Activated naive CD8-positive, alpha-beta T cell treated with anti-CD3 and anti-CD28 coated beads for 36 hours (primary cell): ENCODE measurements at places on chromosomes 7 and 10. TPM values are rescaled to one million over a fixed set of nuclear protein-coding genes. Genes with fewer than 3 reads are reported as not detected.

The UPP1 gene
- total RNA-seq = 51.1 TPM

DNA sequence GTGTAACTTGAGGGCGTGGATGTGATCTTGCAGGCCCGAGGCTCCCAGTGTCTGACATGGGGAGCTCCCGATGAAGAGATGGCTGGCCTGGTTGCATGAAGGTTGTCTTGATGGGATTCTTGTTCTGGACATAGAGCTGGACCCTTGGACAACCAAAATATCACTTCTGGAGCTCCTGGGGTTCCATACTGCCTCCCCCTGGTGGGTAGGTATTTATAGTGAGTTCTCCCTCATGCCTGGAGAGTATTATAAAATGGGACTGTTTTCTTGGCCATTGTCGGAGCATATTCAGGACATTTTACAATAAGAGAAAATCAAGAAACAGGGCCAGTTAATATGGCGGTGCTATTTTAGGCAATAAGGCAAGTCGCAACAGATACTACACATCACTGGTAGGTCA is 32.6 kb upstream of the GIMAP8 start:
- no peaks in the 10 kb centered on the region for H3K36me3 ChIP-seq
- no peak for DNase-seq
- H3K27ac ChIP-seq = no peak overlapping the region
- H3K4me1 ChIP-seq = peaks cover 10% of the 10 kb centered on the region
- no peak overlapping the region for H3K4me3 ChIP-seq

The PTER gene
- 28.0 TPM for total RNA-seq

GRCh38 chr10:129380279-129380678 is 86.8 kb upstream of the MGMT start:
- no peak for DNase-seq
- no peaks in the 10 kb centered on the region for H3K4me1 ChIP-seq
- no peaks in the 10 kb centered on the region for H3K27me3 ChIP-seq

GRCh38 chr7:78734626-78735025 is 718.8 kb downstream of the MAGI2 start:
- no peak for DNase-seq
- no peaks in the 10 kb centered on the region for H3K27me3 ChIP-seq
- H3K36me3 ChIP-seq = no peaks in the 10 kb centered on the region
- H3K4me1 ChIP-seq = no peaks in the 10 kb centered on the region

The PIK3AP1 gene
- total RNA-seq = 4.5 TPM

GRCh38 chr10:97195706-97196222 is 10.0 kb upstream of the SLIT1 start:
- H3K4me1 ChIP-seq = peaks cover 15% of the 10 kb centered on the region
- H3K27me3 ChIP-seq = peaks cover 48% of the 10 kb centered on the region
- H3K4me3 ChIP-seq = peak overlapping the region; percentile 71
- no peak for DNase-seq

The CDNF gene
- 1.6 TPM for total RNA-seq

The ADCY1 gene
- total RNA-seq = not detected

DNA sequence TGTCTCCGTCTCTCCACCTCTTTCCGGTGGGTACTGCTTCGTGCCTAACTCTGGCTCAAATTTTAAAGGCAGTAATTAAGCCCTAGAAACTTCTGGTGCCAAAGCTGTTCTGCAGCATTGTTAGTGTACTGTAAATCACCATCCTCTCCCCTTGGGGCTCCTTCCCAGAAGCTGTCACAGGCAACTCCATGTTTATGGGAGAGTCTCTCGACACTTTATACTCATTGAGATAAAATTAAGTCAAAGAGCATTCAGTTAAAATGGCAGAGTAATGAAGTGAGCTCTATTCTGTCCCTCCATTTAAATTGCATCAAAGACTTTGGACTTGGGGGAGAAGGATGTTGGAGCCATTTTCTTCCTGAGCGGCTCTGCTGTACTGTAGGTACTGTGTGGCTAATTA is 274.8 kb downstream of the SFMBT2 start:
- peaks cover 7% of the 10 kb centered on the region for H3K4me1 ChIP-seq
- peaks cover 5% of the 10 kb centered on the region for H3K27me3 ChIP-seq
- H3K36me3 ChIP-seq = no peaks in the 10 kb centered on the region
- no peak for DNase-seq

GRCh38 chr7:154905146-154905545 is 97.8 kb downstream of the PAXIP1 start:
- DNase-seq = no peak
- no peaks in the 10 kb centered on the region for H3K36me3 ChIP-seq
- H3K4me3 ChIP-seq = no peak overlapping the region
- H3K27ac ChIP-seq = no peak overlapping the region

DNA sequence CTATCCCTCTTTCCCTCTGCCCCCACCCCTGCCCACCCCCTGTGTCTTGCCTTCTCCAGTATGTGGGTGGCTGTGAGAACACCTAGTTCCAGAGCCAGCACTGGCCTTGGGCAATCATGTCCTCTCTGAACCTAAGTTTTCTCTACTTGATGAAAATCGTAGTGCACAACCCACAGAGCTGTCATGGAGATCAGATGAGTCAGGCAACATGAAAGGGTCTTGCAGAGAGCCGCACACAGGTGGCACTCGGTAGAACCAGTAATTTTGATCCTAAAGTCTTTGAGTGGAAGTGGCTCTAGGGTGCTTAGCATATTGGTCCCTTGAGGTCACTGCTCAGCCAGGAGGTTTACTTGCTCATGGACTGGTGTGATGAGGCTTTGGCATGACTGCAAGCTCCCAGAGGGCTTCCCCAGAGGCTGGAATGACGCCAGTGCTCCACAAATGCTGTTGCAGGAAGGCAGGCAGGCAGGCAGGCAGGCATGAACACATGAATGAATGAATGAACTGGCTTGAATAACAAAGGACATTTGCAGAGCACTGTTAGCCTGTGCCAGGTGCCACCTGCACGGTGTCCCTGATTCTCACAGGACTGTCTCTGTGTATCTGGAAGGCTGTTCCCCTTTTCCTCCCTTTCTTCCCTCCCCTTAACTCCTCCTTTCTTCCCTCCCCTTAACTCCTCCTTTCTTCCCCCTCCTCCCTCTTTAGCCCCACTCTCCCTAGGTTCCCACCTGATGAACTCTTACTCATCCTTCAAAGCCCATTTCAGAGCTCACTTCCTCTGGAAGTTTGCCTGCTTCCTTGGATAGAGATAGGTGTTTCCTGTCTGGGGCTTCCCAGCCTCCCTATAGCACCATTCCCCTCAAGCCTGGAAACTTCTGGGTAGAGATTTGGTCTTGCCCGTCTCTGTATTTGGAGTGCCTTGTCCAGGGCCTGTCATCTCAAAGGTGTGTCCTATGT is 27.2 kb upstream of the CTBP2 start:
- H3K27ac ChIP-seq = no peak overlapping the region
- peaks cover 41% of the 10 kb centered on the region for H3K27me3 ChIP-seq
- DNase-seq = no peak
- H3K36me3 ChIP-seq = no peaks in the 10 kb centered on the region
- no peak overlapping the region for H3K4me3 ChIP-seq

- DNase-seq = no peak
- no peak overlapping the region for H3K27ac ChIP-seq
- H3K4me3 ChIP-seq = no peak overlapping the region
- H3K4me1 ChIP-seq = peaks cover 19% of the 10 kb centered on the region
- H3K27me3 ChIP-seq = no peaks in the 10 kb centered on the region
- H3K36me3 ChIP-seq = no peaks in the 10 kb centered on the region
These were observed 51.8 kb downstream of the CUX1 start for GRCh38 chr7:101869026-101869900.

DNA sequence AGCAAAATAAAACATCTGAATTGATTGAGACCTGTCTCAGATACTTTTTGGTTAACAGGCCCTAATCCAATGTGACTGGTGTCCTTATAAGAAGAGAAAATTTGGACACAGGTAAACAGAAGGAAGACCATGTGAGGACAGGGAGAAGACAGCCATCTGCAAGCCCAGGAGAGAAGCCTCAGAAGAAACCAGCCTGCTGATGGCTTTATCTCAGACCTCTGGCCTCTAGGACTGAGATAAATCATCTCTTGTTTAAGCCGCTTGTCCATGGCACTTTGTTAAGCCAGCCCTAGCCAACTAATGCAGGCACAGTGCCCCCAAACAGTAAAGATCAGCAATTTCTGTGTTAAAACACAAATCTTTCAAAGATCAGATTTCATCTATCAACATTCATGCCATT is 41.8 kb upstream of the FIGNL1 start:
- H3K36me3 ChIP-seq = no peaks in the 10 kb centered on the region
- H3K27me3 ChIP-seq = peaks cover 14% of the 10 kb centered on the region
- H3K4me1 ChIP-seq = peaks cover 3% of the 10 kb centered on the region
- no peak overlapping the region for H3K27ac ChIP-seq
- H3K4me3 ChIP-seq = no peak overlapping the region

GRCh38 chr7:52482076-52482475 is 553.4 kb upstream of the POM121L12 start:
- no peaks in the 10 kb centered on the region for H3K4me1 ChIP-seq
- no peaks in the 10 kb centered on the region for H3K36me3 ChIP-seq
- no peaks in the 10 kb centered on the region for H3K27me3 ChIP-seq
- H3K4me3 ChIP-seq = no peak overlapping the region
- no peak overlapping the region for H3K27ac ChIP-seq

DNA sequence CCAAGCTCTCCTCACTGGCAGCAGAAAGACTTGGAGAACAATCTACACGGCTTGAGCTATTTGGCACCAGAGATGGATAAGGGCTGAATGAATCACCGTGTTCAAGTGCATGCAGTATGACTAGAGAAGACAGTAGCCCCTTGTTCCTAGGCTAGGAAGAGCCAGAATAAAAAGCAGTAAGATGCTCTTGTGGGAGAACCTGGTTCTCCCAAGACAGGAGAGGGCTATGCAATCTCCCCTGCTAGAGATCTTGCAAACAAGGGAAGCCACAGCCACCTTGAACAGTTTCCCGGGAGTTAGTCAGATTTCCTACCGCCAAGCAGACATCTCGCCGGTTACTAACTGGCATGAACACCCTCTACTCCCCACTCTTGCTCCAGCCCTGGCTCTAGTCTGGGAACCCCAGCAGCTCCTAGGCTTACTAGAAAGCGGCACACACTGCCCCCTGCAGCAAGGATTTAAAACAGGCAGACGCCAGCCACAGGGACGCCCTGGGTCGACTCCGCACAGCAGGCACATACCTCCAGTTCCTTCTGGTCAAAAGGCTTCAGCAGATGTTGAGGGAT is 107.3 kb downstream of the SMURF1 start:
- H3K36me3 ChIP-seq = peaks cover 14% of the 10 kb centered on the region
- no peak overlapping the region for H3K4me3 ChIP-seq
- H3K4me1 ChIP-seq = no peaks in the 10 kb centered on the region
- H3K27ac ChIP-seq = no peak overlapping the region
- H3K27me3 ChIP-seq = no peaks in the 10 kb centered on the region

GRCh38 chr10:50360077-50360850 is 108.9 kb upstream of the ASAH2 start:
- DNase-seq = no peak
- no peak overlapping the region for H3K27ac ChIP-seq
- peaks cover 24% of the 10 kb centered on the region for H3K36me3 ChIP-seq
- H3K4me3 ChIP-seq = no peak overlapping the region
- H3K27me3 ChIP-seq = no peaks in the 10 kb centered on the region

- DNase-seq = no peak
- H3K4me1 ChIP-seq = no peaks in the 10 kb centered on the region
- no peaks in the 10 kb centered on the region for H3K36me3 ChIP-seq
- no peaks in the 10 kb centered on the region for H3K27me3 ChIP-seq
These were observed 148.9 kb downstream of the PARD3 start for GRCh38 chr10:34666008-34666704.

The GIMAP8 gene
- total RNA-seq = 11.1 TPM

The C10orf67 gene
- total RNA-seq = 0.60 TPM

DNA sequence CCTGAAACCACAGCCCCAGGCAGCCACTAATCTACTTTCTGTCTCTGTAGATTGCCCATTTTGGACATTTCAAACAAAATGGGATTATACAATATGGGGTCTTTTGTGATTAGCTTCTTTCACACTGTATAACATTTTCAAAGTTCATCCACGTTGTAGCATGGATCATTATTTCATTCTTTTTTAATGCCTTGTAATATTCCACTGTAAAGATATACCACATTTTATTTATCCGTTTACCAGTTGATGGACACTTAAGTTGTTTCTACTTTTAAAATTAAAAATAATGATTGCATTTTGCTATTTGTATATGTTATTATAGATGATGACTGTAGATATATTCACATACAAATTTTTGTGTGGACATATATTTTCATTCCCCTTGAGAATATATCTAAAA is 60.7 kb downstream of the CUBN start:
- peaks cover 24% of the 10 kb centered on the region for H3K4me1 ChIP-seq
- no peaks in the 10 kb centered on the region for H3K27me3 ChIP-seq
- no peak for DNase-seq
- no peak overlapping the region for H3K4me3 ChIP-seq
- H3K36me3 ChIP-seq = peaks cover 13% of the 10 kb centered on the region

- no peaks in the 10 kb centered on the region for H3K27me3 ChIP-seq
- no peaks in the 10 kb centered on the region for H3K36me3 ChIP-seq
- H3K4me1 ChIP-seq = no peaks in the 10 kb centered on the region
- no peak overlapping the region for H3K4me3 ChIP-seq
These were observed 486.4 kb downstream of the MAGI2 start for GRCh38 chr7:78967046-78967445.

DNA sequence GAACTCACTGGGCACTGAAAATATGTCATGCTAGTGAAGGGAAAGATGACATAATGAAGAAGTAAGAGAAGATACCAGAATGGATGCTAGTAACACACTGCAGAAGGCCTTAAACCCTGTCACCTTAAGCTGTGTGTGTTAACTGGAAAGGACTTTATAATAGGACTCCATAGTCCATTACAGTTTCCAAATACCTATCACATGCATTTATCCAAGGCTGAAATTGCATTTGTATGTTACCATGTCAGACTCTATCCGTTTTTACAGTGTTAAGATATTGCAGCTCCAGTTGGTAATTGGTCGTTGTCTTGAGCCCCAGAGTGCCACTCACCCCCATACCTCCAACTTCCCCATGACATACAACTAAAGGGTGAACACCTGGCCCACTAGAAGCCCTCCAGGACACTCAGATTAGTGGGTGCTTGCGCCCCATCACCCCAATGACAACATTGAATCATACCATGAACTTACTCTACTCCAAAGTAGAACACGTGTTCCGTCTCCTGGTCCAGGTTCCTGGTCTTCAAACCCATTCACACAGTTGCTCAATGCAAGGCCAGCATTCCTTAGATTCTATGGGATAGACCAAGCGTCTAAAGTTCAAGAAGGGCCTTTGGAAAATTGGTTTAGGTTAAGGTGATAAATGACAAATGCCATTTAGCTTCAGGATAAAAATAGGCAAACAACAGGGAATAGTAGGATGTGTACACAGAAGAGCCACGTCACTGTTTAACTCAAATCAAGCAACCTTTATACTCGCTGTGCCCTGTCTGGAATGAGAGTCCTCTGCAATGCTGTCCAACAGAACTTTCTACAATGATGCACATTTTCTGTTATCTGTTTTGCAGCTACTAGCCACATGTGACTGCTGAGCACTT is 2.1 kb upstream of the RAPGEF5 start:
- no peak for DNase-seq
- peaks cover 4% of the 10 kb centered on the region for H3K36me3 ChIP-seq
- no peak overlapping the region for H3K27ac ChIP-seq
- H3K4me1 ChIP-seq = peaks cover 4% of the 10 kb centered on the region
- peaks cover 41% of the 10 kb centered on the region for H3K27me3 ChIP-seq
